ENCODE measurements at places on chromosomes 4 and X.

DNA sequence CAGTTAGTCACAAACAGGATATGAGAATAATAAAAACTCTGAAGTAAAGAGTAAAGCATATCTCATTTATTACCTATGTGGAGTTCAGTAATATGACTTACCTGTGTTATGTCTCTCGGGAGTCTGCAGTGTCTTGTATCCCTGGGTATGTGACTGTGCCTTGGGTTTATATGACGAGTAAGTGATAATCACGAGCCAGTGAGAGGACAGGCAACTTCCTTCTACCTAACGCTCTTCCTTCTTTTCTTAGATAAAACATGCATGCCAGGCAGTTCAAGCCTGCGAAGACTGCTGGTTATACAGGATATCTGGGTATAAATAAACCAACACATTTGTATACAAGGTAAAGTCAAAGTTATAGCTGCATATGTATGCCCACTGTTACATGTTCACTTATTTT, at the start of gene HPGDS:
TSS of gene HPGDS (minus strand) at position 143 of the 400 bp plus-strand sequence. CDS start 8,207 bp downstream, outside the sequence.
- no peak within 1 kb of the TSS for H3K27ac ChIP-seq
- H3K4me1 ChIP-seq, result no peaks in the 10 kb centered on the region
- H3K4me3 ChIP-seq, result no peak within 1 kb of the TSS
- H3K36me3 ChIP-seq, result no peaks in the 10 kb centered on the region
- H3K27me3 ChIP-seq, result no peaks in the 10 kb centered on the region

GRCh38 chrX:110966839-110967238, 129.2 kb upstream of the PAK3 start:
- H3K27me3 ChIP-seq, result no peaks in the 10 kb centered on the region
- no peak overlapping the region for H3K27ac ChIP-seq
- no peaks in the 10 kb centered on the region for H3K4me1 ChIP-seq
- no peak for DNase-seq
- H3K36me3 ChIP-seq, result no peaks in the 10 kb centered on the region
- H3K4me3 ChIP-seq, result no peak overlapping the region

- H3K4me1 ChIP-seq, result no peaks in the 10 kb centered on the region
- H3K36me3 ChIP-seq, result no peaks in the 10 kb centered on the region
- H3K27me3 ChIP-seq, result no peaks in the 10 kb centered on the region
- H3K27ac ChIP-seq, result no peak overlapping the region
Observed at GRCh38 chrX:3527166-3527565, 180.7 kb upstream of the MXRA5 start.

DNA sequence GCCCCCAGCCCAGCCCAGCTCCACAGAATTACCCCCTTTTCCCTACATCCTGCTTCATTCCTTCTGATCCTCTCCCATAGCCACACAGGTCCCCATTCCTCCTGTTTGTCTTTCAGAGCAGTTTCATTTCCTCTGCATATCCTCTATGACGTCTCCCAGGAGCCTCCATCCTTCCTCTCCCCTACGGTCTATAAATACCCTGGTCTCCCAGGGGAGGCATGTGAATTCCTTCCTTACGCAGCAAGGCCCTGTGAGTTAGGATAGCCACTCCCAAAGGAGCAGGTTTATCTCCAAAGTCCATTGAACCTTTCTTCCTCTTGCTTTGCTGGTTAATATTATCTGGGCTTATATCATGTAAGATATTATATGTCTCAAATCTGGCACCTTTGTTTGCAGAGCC, 8.4 kb upstream of the APLN start:
- no peak overlapping the region for H3K27ac ChIP-seq
- no peaks in the 10 kb centered on the region for H3K27me3 ChIP-seq
- H3K4me1 ChIP-seq, result peaks cover 11% of the 10 kb centered on the region
- no peak overlapping the region for H3K4me3 ChIP-seq

DNA sequence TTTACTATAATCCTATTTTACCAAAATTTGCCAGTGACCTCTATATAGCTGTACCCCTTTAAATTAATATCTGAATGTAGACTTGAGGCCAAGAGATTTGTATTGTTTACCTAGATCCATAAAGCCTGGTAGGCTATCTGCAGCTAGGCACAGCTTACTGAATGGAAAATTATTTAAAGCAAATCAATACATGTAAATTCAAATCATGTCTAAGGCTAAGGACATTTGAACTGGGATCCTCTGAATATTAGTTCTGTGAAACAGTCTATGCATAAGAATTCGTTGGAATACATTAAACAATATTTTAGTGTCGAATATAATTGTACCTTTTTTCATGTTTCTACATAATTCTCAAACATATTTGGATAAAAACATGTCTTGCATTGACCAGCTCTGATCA, 1.6 kb downstream of the UGT2A3 start:
- no peaks in the 10 kb centered on the region for H3K4me1 ChIP-seq
- no peak overlapping the region for H3K27ac ChIP-seq
- no peak for DNase-seq

DNA sequence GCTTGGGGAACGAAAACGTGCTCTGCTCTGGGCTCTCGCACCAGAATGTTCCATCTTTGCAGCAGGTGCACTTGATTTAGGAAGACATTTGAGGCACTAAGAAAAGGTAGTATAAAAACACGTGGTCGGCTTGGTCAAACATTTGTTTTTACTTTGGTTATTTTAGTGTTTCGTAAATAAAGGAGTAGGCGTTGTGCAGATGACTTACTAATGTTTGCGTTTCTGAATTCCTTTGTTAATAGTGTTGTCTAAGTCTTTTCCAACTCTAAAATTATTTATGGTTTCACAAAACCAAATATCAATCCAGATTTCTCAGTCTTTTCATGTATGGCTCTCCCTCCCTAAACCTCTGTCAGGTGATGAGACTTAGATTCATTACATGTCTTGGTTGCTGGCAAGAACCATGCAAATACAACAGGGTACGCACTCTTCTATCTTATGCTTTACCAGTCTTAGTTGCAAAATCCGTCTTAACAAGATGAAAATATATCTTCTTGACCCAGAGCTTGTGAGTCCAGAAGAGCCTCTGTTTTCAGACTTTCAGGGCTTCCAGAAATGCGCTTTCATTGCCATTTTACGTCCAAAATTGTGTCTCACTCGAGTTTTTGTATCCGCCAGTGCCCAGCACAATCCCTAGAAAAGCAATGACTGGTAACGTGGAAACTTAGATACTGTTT, 686 bp downstream of the MTHFD2L start:
- DNase-seq, result no peak
- H3K36me3 ChIP-seq, result peaks cover 4% of the 10 kb centered on the region
- H3K4me3 ChIP-seq, result peak overlapping the region; percentile 68
- no peaks in the 10 kb centered on the region for H3K27me3 ChIP-seq
- no peaks in the 10 kb centered on the region for H3K4me1 ChIP-seq

- no peak for DNase-seq
- H3K36me3 ChIP-seq, result no peaks in the 10 kb centered on the region
- no peak overlapping the region for H3K4me3 ChIP-seq
- peaks cover 18% of the 10 kb centered on the region for H3K4me1 ChIP-seq
Observed at GRCh38 chrX:34875204-34875603, 67.4 kb upstream of the FAM47B start.

GRCh38 chrX:119252716-119253115, 16.6 kb downstream of the PGRMC1 start:
- no peaks in the 10 kb centered on the region for H3K4me1 ChIP-seq
- H3K4me3 ChIP-seq, result no peak overlapping the region
- no peak for DNase-seq
- H3K27ac ChIP-seq, result no peak overlapping the region
- H3K27me3 ChIP-seq, result no peaks in the 10 kb centered on the region

- H3K4me3 ChIP-seq, result no peak overlapping the region
- no peak for DNase-seq
- peaks cover 4% of the 10 kb centered on the region for H3K4me1 ChIP-seq
- no peaks in the 10 kb centered on the region for H3K27me3 ChIP-seq
Observed at GRCh38 chr4:123415977-123416376, 19.4 kb downstream of the SPRY1 start.

DNA sequence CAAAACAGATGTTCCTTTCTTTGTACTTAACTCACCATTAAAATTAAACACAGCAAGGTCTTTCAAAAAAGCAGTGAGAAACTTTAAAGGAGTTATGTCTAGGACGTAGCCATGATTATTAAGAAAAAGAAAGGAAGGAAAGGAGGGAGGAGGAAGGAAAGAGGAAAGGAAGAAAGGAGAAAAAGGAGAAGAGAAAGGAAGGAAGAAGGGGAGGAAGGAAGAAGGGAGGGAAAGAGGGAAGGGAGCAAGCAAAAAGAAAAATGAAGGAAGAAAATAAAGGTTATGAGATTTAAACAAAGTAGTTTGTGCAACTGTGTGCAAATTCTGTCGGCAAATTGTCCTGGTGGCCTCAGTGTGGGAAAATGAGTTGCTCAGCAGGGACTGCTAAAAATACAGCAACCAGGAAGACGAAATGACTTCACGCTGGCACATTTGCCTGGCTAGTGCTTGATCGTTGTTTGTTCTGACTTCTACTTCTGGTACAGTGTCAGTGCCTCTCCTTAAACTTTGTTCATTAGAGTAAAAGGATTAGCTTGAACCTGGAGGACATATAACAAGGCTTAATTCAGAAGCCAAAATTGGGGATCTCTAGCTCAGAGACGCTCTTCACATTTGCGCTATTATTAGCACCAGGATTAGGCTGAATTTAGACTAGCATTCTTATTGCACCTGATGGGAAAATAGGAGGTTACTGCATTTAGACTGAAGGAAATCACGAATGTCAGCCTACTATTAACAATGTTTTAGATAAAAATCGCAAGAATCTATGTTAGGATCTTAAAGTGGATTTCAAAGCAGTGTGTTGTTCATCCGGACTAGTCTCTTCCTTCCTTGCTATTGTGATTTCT, 81.2 kb downstream of the DCK start:
- H3K4me1 ChIP-seq, result peaks cover 15% of the 10 kb centered on the region
- peak overlapping the region; percentile 26 for H3K4me3 ChIP-seq
- H3K36me3 ChIP-seq, result no peaks in the 10 kb centered on the region

DNA sequence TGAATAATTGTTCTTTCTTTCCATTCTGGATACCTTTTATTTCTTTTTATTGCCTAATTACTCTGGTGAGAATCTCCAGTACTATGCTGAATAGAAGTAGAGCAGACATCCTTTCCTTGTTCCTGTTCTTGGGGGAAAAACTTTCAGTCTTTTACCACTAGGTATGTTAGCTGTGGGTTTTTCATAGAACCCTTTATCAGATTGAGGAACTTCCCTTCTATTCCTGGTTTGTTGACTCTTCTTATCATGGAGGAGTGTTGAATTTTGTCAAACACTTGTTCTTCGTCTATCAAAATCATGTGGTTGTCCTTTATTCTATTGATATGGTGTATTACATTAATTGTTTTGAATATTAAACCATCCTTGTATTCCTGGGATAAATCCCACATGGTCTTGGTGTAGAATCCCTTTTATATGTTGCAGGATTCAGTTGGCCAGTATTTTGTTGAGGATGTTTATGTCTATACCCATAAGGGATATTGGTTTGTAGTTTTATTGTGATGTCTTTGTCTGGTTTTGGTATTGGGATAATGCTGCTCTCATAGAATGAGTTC, 23.6 kb downstream of the SH3BP2 start:
- peaks cover 7% of the 10 kb centered on the region for H3K36me3 ChIP-seq
- H3K27me3 ChIP-seq, result peaks cover 6% of the 10 kb centered on the region
- peaks cover 11% of the 10 kb centered on the region for H3K4me1 ChIP-seq
- H3K4me3 ChIP-seq, result no peak overlapping the region
- no peak overlapping the region for H3K27ac ChIP-seq

DNA sequence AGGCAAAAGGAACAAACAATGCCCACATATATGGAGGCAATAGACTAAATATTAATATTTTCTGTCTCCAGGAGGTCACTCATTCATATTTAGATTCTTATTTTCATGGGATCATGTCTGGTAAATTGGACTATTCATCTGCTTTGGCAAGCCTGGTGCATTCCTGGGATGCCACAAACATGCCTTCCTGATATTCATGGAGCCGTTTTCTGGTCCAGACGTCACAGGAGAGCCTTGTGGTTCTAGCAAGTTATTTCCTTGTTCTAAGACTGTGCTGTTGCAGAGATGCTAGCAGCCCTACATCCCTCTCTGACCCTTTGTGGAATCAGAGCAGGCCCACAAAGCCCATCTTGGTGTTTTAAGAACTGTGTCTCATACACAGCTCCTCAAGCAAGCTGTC, 16.1 kb upstream of the EXOSC9 start:
- DNase-seq, result no peak
- H3K36me3 ChIP-seq, result no peaks in the 10 kb centered on the region
- H3K27me3 ChIP-seq, result no peaks in the 10 kb centered on the region
- H3K4me1 ChIP-seq, result peaks cover 6% of the 10 kb centered on the region
- H3K27ac ChIP-seq, result no peak overlapping the region
- H3K4me3 ChIP-seq, result no peak overlapping the region

DNA sequence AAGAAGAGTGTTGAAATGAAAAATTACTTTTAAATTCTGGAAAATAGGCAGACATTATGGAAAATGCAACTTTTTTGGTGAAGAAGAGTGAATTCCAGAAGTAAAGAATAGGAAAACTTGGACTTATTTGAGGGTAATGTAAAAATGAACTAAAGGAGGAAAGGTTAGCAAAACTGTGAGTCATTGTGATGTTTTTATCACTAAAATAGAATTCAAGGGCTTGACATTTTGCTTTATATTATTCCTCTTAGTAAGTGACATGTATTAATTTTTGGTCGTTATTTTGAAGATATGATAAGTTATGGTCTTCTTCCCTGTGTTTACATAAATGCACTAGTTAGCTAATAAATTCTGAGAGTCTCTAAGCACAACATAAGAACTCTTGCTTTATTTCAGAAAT, 390.9 kb downstream of the FAT4 start:
- H3K4me1 ChIP-seq, result peaks cover 19% of the 10 kb centered on the region
- no peaks in the 10 kb centered on the region for H3K36me3 ChIP-seq
- H3K4me3 ChIP-seq, result no peak overlapping the region
- DNase-seq, result no peak
- no peaks in the 10 kb centered on the region for H3K27me3 ChIP-seq

GRCh38 chrX:2507904-2508627, 7.3 kb upstream of the DHRSX start:
- no peak for DNase-seq
- H3K27ac ChIP-seq, result no peak overlapping the region
- H3K4me1 ChIP-seq, result no peaks in the 10 kb centered on the region
- no peak overlapping the region for H3K4me3 ChIP-seq

DNA sequence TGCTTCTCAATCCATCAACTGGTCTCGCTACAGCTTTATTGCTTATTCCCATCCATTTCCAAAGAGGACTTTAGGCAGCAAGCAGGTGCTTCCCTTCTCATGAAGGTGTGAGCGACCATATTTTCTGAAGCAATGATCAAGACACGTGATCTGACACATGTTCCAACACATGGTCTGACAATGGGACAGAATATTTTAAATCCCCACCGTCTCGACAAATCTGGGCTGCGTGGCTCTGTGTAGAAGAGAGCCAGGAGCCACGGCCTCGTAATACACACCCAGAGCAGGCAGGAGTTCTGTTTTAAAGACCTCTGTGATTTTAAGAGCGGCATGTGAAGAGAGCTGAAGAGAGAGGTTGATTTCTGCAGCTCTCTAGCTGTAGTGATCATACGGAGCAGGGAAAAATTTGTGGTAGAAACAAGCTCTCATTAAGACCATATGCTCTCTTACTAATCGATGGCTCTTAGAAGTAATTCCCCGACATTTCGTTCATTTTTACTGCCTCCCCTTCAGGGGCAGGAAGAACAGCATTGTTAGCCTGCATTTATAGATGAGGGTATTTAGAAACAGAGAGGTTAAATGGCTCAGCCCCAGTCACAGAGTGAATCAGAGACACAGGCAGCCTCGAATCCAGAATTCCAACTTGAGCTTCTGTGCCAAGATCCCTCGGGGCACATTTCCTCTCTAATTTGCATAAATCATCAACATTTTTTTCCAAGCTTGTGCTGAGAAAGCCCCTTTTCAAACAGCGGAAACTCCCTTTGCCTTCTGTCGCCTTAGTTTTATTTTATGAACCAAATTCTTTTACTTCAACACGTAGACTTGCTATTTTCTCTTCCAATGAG, 91.0 kb upstream of the BCOR start:
- no peak for DNase-seq
- H3K4me3 ChIP-seq, result no peak overlapping the region
- no peaks in the 10 kb centered on the region for H3K4me1 ChIP-seq
- no peaks in the 10 kb centered on the region for H3K36me3 ChIP-seq
- H3K27me3 ChIP-seq, result no peaks in the 10 kb centered on the region

Measured in tibial artery (tissue), 4 donors.